ENCODE measurements at places on chromosomes 2 and 18. TPM values are rescaled to one million over a fixed set of nuclear protein-coding genes. Genes with fewer than 3 reads are reported as not detected.

- H3K27me3 ChIP-seq: no peaks in the 10 kb centered on the region
- no peaks in the 10 kb centered on the region for H3K36me3 ChIP-seq
- H3K27ac ChIP-seq: no peak overlapping the region
- no peak overlapping the region for H3K4me3 ChIP-seq
- no peaks in the 10 kb centered on the region for H3K4me1 ChIP-seq
Measured at GRCh38 chr2:238729261-238729935, 118.5 kb upstream of the TWIST2 start.

GRCh38 chr2:189299974-189300373 lies 120.4 kb upstream of the COL5A2 start:
- H3K36me3 ChIP-seq: no peaks in the 10 kb centered on the region
- 0 out of 2 replicates have a peak, but pooled peaks cover 3% of the 10 kb centered on the region for H3K4me1 ChIP-seq
- H3K27ac ChIP-seq: no peak overlapping the region
- DNase-seq: no peak
- no peaks in the 10 kb centered on the region for H3K27me3 ChIP-seq

DNA sequence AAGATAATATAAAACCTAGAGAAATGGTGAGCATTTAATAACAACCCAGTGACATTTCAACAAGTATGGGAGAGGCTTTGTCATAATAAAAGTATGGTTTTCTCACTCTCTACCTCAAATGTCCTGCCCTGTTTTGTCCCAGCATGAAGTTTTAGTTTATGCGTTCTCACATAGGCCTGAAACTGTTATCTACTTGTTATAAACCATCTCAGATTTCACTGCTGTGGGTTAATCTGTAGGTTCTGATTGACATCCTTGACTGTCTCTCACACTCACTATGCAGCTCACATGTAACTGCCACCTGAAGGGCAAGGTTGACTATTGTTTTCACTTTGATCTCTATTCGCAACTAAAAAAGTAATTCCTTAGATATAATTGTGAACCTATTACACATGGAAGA lies 44.9 kb downstream of the ZEB2 start:
- no peak overlapping the region for H3K4me3 ChIP-seq
- no peak overlapping the region for H3K27ac ChIP-seq
- no peak for DNase-seq

DNA sequence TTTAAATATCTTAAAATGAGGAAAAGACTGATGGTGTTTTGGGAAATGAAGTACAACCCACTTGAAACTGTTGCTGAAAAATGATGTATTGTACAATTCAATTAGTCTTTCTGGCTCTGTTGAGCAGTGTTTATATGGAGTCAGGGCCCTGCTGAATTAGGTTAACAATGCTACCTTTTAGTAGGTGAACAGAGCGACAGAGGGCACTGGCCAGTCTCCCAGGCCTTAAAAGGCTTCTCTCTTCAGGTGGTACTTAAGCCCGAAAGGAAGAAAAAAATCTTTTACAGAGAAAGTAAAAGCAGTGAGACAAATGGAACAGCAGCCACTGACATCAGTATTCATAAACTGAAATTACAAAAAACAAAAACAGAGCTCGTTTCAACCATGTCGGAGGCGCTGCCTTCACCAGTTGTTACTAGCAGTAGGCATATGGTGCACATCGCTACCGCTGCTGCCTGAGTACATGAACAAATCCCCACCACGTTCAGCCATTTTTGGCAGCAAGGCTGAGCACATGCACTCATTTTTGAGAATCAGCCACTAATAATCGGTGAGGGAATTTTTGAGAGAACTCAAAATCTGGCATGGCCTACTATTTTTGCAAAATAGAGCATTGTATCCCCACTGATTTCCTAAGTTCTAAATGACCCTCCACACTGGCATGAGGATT lies 91.8 kb downstream of the PLEKHM3 start:
- no peaks in the 10 kb centered on the region for H3K27me3 ChIP-seq
- H3K36me3 ChIP-seq: no peaks in the 10 kb centered on the region
- peak overlapping the region; percentile 48 for H3K27ac ChIP-seq
- no peak overlapping the region for H3K4me3 ChIP-seq
- H3K4me1 ChIP-seq: peaks cover 41% of the 10 kb centered on the region

DNA sequence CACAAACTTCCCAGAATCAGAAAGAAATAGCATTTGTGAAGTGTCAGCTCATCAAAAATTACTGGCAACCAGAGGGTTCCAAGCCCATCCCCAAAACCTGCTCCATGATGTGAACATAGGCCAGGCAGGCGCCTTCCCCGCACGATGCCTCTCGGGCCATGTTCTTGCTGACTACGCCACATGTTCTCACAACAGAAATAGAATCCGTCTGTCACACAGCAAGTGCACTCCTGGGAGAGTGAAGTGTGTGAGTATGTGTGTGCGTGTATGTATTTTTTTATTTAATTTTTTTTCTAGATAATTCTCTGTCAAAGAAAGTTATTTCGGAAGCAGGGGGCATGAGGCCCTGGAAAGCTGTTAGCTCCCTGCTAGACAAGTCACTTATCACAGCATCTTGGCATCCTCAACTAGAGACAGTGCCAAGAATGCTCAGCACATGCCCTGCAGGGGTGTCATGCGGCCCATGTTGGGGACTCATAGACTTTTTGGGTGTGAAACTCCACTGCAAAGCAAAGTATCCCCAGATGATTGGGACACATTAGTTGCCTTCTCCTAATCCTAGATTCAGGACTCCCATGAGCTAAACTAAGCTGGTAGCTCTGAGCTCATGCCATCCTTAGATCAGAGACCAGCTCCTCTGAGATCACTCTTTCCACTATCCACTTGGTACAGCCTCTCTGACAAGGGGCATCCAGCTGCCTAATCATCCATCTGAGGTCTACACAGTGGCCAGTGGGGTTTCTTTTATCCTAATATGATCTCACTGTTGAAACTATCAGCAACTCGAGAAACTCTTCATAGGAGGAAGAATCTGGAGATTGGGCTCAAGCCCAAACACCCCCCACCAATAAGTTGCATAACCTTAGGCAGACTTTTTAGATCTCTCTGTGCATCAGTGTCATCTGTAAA lies 53.2 kb upstream of the CYRIA start:
- DNase-seq: no peak
- no peaks in the 10 kb centered on the region for H3K36me3 ChIP-seq
- no peak overlapping the region for H3K4me3 ChIP-seq
- H3K27ac ChIP-seq: no peak overlapping the region

GRCh38 chr2:209472112-209472832 lies 48.4 kb downstream of the MAP2 start:
- H3K4me1 ChIP-seq: peaks cover 14% of the 10 kb centered on the region
- H3K36me3 ChIP-seq: no peaks in the 10 kb centered on the region
- no peak for DNase-seq
- H3K27ac ChIP-seq: no peak overlapping the region

GRCh38 chr18:3209859-3210569 lies 9.8 kb downstream of the MYOM1 start:
- H3K36me3 ChIP-seq: no peaks in the 10 kb centered on the region
- H3K4me1 ChIP-seq: peaks cover 15% of the 10 kb centered on the region
- no peak overlapping the region for H3K27ac ChIP-seq

DNA sequence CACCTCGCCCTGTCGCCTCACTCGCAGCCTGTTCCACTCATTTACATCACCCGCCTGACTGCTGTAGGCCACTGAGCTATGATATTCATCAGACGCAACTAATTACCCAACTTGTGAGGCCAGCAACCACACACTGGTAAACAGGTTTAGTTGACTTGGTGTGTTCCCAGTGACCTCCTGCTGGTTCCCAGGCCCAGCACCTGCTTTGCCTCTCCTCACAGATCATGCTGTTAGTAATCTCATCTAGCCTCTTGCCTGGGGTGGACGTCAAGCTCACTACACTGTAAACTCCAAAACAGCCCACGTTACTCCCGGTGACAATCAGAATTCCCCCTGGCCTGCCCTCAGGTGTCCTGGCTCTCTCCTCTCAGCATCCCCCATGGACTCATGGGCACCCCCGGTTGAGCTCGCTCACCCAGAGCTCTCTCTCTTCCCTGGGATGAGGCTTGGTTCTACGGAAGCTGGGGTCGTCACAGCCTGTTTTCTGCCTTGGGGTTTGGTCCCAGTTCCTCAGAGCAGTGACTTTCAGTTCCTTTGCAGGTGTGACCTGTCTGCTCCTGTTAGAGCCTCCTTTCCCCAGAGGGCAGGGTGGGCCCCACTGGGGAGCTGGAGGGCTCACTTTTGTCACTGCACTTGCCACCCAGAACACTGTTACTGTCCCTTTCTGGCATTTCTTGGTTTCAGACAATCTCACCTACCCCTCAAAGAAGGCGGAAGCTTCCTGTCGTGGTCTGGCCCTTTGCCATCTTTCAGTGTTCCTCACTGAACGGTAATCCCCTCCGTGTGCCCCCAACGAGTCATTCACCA lies 40.3 kb downstream of the INPP5D start:
- no peak overlapping the region for H3K4me3 ChIP-seq
- DNase-seq: no peak
- peaks cover 3% of the 10 kb centered on the region for H3K4me1 ChIP-seq
- no peaks in the 10 kb centered on the region for H3K36me3 ChIP-seq
- no peak overlapping the region for H3K27ac ChIP-seq

GRCh38 chr18:23884681-23885375 lies 129.7 kb upstream of the TTC39C start:
- H3K36me3 ChIP-seq: no peaks in the 10 kb centered on the region
- DNase-seq: peak; percentile 37
- peaks cover 23% of the 10 kb centered on the region for H3K4me1 ChIP-seq

The ANO7 gene
- total RNA-seq: 8.6 TPM

The FKBP7 gene
- 3.2 TPM for total RNA-seq

DNA sequence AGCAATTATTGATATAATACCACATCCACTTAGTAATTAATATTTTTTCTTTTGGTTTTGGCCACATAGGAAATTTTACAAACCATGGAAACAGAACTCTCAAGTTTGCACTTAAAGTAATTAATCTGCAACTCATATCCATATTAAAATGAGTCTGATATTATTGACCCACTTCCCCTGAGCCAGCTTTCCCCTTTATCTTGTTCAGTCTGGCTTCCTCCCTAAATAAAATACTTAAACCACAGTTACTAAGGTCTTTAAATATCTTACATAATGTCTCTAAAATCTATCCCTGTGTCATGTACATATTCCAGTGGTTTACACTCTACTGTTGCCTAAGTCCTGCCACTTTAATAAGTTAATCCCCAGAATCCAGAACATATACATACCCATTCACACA lies 564.9 kb upstream of the FSHR start:
- H3K4me1 ChIP-seq: no peaks in the 10 kb centered on the region
- H3K4me3 ChIP-seq: no peak overlapping the region
- no peak overlapping the region for H3K27ac ChIP-seq
- DNase-seq: no peak
- H3K27me3 ChIP-seq: no peaks in the 10 kb centered on the region

GRCh38 chr2:43068041-43068533 lies 158.3 kb downstream of the ZFP36L2 start:
- H3K27ac ChIP-seq: 0 out of 2 replicates have a peak overlapping the region, but pooled peaks have one; percentile 54
- H3K4me1 ChIP-seq: peaks cover 7% of the 10 kb centered on the region
- peaks cover 6% of the 10 kb centered on the region for H3K36me3 ChIP-seq
- H3K27me3 ChIP-seq: no peaks in the 10 kb centered on the region

The SNORC gene
- 3.4 TPM for total RNA-seq

The B3GNT7 gene
- 151 TPM for total RNA-seq

- H3K27me3 ChIP-seq: no peaks in the 10 kb centered on the region
- H3K27ac ChIP-seq: no peak overlapping the region
- DNase-seq: no peak
- peaks cover 26% of the 10 kb centered on the region for H3K4me1 ChIP-seq
- no peak overlapping the region for H3K4me3 ChIP-seq
- H3K36me3 ChIP-seq: no peaks in the 10 kb centered on the region
Measured at GRCh38 chr2:16615246-16615645, 50.4 kb downstream of the CYRIA start.

The SH3RF3 gene
- 0.78 TPM for total RNA-seq

The ASB18 gene
- total RNA-seq: not detected

- no peak for DNase-seq
- H3K4me3 ChIP-seq: no peak overlapping the region
- no peaks in the 10 kb centered on the region for H3K36me3 ChIP-seq
- H3K27ac ChIP-seq: no peak overlapping the region
- no peaks in the 10 kb centered on the region for H3K27me3 ChIP-seq
Measured at GRCh38 chr2:30611583-30611982, 164.5 kb downstream of the LCLAT1 start.

GRCh38 chr2:1757567-1757966 lies 13.3 kb upstream of the PXDN start:
- H3K36me3 ChIP-seq: peaks cover 36% of the 10 kb centered on the region
- no peaks in the 10 kb centered on the region for H3K4me1 ChIP-seq
- H3K4me3 ChIP-seq: no peak overlapping the region

The TMEM163 gene
- 0.94 TPM for total RNA-seq

GRCh38 chr2:125471963-125472362 lies 1184.0 kb upstream of the GYPC start:
- H3K4me1 ChIP-seq: no peaks in the 10 kb centered on the region
- H3K36me3 ChIP-seq: peaks cover 25% of the 10 kb centered on the region
- no peak overlapping the region for H3K4me3 ChIP-seq
- no peak overlapping the region for H3K27ac ChIP-seq
- DNase-seq: peak; percentile 75

The EPAS1 gene
- total RNA-seq: 4.7 TPM
